ENCODE measurements at places on chromosomes 12 and 14. TPM values are rescaled to one million over a fixed set of nuclear protein-coding genes. Genes with fewer than 3 reads are reported as not detected.

LRTM2 gene
- total RNA-seq, result not detected

HSPB8 gene
- 129 TPM for total RNA-seq

TCTN2 gene
- 2.7 TPM for total RNA-seq

PLCZ1 gene
- not detected for total RNA-seq

CD163 gene
- 120 TPM for total RNA-seq

Measured in ascending aorta (tissue), 2 donors.